T-cell (primary cell): ENCODE measurements at places on chromosomes 1 and 21.

DNA sequence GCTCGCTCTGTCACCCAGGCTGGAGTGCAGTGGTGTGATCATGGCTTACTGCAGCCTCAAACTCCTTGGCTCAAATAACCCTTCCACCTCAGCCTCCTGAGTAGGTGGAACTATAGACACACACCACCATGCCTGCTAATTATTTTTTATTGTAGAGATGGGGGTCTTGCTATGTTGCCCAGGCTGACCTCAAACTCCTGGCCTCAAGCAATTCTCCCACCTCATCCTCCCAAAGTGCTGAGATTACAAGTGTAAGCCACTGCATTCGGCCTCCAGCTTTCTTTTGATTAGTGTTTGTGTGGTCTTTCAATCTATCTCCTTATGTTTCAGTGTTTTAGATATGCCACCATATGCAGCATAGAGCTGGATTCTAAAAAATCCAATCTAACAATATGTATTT is 19.9 kb upstream of the CSF3R start:
- DNase-seq: no peak

GRCh38 chr1:44849575-44850132 is 6.6 kb upstream of the PTCH2 start:
- DNase-seq: no peak

- DNase-seq: no peak
These were observed 16.2 kb upstream of the POFUT2 start for GRCh38 chr21:45303751-45304475.

GRCh38 chr1:108327534-108328466 is 83.9 kb upstream of the NBPF4 start:
- DNase-seq: no peak

GRCh38 chr1:236159704-236160539 is 17.6 kb downstream of the GPR137B start:
- DNase-seq: no peak

- no peak for DNase-seq
These were observed 7.9 kb downstream of the ANKRD45 start for GRCh38 chr1:173661763-173662162.

DNA sequence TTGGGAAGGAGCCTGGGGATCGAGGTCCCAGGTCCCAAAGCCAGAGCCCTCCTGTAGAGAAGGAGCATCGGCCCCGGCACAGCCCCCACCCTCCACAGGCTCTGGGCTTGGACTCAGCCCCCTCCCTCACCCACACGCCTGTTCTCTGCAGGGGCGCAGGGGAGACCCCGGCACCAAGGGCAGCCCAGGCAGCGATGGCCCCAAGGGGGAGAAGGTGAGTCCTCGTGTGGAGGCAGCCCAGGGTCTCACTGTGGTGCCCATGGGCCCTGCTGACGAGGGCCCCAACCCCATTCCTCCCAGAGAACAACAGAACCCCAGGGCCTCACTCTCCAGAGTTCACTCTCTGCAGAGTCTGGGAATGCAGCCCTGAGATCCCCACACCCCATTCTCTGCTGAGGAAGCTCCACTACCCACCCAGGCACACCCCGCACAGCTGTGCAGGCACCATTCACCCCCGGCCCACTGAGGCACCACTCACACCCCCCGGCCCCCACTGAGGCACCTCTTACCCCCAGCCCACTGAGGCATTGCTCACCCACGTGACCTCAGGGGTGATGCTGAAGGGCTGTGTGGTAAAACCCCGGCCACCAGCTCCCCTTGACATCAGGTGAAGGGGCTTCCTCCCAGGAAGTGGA is 21.8 kb downstream of the COL6A2 start:
- DNase-seq: no peak

GRCh38 chr1:37255136-37255795 is 219.1 kb upstream of the ZC3H12A start:
- no peak for DNase-seq

DNA sequence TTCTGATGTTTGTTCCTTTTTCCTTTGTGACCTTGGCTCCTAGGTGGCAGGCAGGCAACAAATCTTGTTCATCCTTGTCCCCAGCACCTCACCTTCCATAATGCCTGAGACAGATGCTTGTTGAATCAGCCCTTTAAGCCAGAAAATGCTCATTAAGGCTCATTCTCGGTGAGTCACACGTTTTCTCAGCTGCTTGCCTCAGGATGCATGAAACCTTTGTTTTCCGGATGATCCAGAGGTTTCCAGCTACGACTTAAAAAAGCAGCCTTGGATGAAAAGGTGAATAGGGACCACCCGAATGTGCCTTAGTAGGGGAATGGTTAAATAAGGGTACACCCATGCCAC is 4.6 kb upstream of the ATP13A2 start:
- no peak for DNase-seq

DNA sequence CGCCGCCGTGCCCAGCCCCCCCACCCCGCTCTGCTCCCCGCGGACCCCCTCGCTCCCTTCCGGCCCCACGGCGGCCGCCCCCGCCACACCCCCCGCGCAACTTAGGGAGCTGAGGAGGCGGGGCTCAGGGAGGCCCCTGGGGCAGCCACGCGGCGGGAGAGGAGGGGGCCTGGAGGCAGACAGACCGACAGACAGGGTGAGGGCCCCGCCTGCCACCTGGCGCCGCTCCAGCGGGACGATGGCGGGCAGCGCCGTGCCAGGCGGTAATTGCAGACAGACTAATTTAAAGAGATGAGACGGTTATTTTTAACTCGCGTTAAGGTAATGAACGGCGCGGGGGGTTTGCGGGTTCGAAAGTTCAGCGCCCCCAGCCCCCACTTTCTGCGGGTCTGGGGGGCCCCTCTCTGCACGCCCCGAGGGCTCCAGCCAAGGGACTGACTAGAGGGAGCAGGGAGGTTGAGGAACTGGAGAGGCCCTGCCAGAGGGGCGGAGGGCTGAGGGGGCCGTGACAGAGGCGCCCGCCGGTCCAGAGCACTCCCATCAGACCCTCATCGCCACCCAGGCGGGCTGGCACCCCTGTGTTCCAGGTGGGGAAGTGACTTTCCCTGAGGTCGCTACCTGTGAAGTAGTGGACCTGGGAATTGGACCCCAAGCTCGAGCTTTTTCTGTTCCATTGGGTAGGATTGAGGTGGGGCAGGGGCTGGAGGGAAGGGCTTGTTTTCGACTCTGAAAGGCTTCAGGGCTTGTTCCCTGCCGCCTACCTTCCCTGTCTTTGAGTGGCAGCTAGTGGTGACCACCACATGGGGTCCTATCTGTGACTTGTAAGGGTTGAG is 5.4 kb downstream of the FOXO6 start:
- no peak for DNase-seq

GRCh38 chr1:244768186-244768585 is 67.3 kb upstream of the COX20 start:
- no peak for DNase-seq

DNA sequence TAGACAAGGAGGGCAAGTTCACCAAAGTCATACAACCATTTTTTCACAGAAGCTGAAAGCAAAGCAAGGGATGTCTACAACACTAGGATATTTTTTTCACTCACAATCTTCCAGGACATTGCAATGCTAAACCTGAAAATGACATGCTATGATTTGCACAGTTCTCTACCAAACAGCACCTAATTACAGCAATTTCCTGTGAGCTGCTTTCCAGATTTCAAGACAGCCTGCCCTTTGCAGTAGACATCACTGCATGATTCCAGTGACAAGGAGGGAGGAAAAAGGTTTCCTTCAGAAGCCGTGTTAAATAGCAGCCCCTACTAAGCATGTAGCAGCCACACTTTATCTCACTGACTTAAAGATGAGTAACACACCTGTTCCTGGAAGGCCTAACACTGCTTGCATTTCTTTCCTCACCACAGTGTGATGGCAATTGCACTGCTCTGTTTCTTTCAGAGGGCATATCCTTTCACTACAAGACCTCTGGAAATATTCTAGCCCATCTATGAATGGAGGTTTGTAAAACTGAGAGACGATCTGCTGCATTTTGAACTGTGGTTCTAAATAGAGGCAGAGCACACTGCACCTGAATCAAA is 97.1 kb downstream of the DUSP10 start:
- no peak for DNase-seq

GRCh38 chr1:4657244-4657789 is 2.9 kb downstream of the AJAP1 start:
- no peak for DNase-seq

GRCh38 chr1:245026247-245026646 is 128.5 kb upstream of the KIF26B start:
- no peak for DNase-seq

DNA sequence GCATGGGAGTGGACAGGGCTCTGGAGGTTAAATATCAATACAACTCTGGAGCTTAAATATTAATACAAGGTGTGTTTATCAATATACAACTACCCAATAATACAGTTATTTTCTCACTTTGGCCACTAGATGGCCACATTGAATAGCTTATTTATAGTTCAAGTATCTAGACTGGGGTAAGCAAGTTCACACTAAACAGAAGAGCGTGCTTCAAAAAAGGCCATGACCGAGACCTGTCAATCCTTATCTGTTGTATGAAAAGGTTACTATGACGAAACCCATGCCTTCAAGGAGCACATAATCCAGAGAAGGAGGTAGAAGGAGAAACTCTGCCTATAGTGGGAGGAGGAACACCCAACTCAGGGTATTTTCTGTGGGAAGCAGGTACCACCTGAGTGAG is 29.1 kb downstream of the CHML start:
- no peak for DNase-seq

GRCh38 chr1:154207262-154207661 is 1.1 kb upstream of the CFAP141 start:
- DNase-seq: no peak

DNA sequence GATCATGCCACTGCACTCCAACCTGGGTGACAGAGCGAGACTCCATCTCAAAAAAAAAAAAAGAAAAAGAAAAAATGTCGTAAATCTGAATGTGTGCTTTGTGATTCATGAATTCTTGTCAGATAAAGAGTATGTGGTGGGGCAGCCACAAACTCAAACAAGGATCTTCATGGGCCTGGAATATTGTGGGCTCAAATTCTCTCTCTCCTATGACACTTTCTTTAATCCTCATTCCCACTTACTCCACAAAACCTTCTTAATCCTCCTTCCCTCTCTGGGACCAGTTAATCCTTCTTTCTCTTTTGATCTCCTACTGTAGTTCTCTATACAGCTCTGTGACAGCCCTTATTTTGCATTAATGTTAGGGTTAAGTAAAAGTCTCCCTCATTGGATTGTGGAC is 112.3 kb downstream of the AK5 start:
- no peak for DNase-seq

DNA sequence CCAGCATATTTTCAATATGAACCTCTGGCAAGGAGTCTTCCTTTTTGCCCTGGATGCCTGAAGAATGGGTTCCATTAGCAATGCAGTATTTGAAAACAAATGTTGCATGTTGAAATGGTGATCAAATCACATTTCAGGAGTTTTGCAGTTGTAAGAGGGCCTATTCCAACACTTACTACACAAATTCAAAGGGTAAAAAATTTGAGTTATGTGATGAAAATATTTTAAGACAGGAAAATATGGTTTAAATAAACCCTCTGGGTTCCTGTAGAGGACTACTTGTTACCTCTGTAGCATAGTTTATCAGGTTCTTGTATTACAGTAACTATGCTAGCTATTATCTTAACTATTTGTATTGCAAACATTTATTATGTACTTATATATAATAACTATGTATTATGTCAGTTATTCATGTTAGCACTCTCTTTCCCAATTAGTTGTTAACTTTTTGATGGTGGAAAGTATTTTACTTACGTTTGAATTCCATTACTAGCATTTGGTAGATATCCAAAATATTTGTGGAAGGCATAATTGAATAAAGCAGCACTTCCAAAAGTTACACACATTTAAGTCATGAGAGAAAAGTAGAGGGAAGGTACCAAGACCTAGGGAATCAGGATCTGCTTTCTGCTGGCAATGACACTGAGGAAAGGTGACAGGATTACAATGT is 312.9 kb downstream of the GRIK1 start:
- DNase-seq: no peak

DNA sequence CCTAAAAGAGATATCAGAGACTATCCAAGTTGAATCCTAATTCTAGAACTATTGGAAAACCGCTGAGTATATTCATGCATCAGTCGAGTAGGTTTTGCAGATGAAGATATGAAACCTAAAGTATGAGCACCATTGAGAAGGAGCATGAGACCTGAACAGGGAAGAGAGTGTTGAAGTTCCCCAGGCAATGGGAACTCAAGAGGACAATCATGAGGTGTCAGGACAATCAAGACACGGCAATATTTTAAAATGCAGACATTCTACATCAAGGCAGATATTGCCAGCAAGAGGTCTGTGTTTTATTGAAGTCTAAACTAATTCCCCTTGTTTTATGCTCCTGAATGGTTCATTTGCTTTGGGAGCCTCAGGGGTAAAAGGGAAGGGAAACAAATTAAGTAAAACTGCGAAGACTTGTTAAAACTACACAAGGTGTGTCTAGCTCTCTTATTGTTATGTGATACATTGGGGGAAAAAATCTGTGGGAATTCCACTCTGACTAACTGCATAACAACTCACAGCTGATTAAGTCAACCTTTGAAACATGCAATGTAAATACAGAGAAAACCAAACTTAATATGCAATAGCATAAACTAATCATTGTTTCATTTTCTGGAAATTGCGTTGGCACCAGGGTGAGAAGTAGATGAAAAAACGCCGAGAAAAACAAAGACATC is 347.9 kb upstream of the ADGRL2 start:
- DNase-seq: no peak

- no peak for DNase-seq
These were observed 12.0 kb upstream of the SYT14 start for GRCh38 chr1:209926045-209926444.

DNA sequence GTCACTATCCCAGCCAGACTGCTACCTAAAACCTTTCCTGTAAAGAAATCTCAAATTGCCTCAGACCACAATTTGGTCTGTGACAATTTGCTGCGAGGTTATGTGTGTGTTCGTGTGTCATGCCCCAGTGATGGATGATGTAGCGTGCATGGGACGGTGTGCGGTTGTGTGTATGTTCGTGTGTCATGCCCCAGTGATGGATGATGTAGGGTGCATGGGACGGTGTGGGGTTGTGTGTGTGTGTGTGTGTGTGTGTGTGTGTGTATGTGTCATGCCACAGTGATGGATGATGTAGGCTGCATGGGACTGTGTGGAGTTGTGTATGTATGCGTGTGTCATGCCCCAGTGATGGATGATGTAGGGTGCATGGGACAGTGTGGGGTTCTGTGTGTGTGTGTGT is 9.4 kb downstream of the SELP start:
- no peak for DNase-seq

- DNase-seq: no peak
These were observed 111.1 kb upstream of the COA6 start for GRCh38 chr1:234262007-234262753.

GRCh38 chr1:12177999-12178441 is 11.2 kb downstream of the TNFRSF1B start:
- peak; percentile 84 for DNase-seq

DNA sequence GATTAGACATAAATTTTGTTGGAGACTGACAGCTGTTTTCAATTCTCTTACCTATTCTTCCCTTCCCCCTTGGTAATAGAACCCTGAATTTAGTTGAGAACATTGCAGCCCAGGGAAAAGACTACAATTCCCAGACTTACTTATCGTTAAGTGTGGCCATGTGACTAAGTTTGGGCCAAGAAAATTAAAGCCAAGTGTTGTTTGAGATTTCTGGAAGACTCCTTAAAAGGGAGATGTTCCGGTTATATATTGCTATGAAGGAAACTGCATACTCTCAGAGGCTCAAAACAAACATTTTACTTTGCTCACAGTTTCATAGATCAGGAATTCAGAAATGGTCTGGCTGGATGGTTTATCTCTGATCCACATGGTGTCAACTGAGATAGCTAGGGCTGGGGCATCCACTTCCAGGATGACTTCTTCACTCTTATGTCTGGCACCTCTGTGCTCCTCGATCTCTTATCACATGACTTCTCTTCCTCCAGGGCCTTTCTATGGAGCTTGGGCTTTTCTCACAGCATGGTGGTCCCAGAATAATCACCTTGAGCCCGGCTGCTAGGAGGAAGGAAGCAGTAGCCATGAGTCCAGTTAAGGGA is 22.4 kb upstream of the CD34 start:
- DNase-seq: no peak
